Eye (tissue), 1 donor: ENCODE measurements at places on chromosomes 4 and X.
A peak's percentile ranks its signal among the peaks of the same experiment; 100 is the strongest.

GRCh38 chrX:44456685-44457084 is 86.0 kb downstream of the FUNDC1 start:
- DNase-seq, result no peak

DNA sequence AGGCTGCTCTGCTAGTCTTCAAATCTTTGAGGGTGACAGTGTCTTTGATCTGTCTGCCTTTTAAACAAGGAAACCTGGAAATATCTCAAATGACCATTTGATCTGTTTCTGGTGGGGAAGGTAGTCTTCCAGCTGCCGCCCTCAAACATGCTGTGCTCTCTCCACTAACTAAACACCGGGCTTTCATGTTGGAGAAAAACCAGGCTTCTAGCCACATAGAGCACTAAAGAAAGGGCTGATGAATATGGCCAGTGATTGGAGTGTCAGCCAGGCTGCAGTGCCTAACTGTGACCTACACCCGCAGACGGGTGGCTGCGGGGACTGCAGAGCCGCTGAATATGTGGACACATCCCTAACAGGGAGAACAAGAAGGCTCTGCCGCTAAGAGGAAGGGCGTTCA is 85.9 kb downstream of the UNC5C start:
- DNase-seq, result peak; percentile 23

DNA sequence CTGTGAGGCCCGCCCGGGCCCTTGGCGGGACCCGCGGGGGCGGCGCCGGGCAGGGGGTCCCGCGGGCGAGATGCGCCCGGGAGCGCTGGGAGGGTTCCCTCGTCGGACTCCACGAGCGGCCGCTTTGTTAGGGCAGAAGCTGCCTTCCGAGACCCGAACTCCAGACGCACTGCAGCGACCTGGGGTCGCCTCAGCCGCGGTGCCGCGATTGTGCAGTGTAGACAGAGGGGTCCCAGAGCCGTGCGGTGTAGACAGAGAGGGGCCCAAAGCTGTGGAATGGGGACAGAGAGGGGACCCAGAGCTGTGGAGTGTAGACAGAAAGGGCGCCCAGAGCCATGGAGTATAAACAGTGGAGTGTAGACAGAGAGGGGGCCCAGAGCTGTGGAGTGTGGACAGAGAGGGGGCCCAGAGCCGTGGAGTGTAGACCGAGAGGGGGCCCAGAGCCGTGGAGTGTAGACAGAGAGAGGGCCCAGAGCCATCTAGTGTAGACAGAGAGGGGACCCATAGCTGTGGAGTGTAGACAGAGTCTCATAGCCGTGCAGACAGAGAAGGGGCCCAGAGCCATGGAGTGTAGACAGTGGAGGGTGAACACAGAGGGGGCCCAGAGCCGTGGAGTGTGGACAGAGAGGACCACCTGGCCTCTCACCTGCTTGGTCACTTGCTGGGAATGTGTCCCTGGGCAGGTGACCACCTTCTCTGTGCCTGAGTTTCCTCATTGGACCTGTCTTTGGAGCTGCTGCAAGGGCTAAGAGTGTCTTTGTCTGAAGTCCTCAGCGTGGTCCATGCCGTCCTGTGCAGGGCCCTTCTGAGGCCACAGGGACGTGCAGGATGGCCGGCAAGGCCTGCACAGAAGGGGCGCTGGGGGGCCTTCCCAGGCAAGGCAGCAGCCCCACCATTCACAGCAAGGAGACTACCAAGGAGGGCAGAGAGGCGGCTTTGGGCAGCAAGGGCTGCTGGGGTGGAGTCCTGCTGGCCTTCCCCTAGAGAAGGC is 875 bp downstream of the RGS12 start:
- peak; percentile 67 for DNase-seq

DNA sequence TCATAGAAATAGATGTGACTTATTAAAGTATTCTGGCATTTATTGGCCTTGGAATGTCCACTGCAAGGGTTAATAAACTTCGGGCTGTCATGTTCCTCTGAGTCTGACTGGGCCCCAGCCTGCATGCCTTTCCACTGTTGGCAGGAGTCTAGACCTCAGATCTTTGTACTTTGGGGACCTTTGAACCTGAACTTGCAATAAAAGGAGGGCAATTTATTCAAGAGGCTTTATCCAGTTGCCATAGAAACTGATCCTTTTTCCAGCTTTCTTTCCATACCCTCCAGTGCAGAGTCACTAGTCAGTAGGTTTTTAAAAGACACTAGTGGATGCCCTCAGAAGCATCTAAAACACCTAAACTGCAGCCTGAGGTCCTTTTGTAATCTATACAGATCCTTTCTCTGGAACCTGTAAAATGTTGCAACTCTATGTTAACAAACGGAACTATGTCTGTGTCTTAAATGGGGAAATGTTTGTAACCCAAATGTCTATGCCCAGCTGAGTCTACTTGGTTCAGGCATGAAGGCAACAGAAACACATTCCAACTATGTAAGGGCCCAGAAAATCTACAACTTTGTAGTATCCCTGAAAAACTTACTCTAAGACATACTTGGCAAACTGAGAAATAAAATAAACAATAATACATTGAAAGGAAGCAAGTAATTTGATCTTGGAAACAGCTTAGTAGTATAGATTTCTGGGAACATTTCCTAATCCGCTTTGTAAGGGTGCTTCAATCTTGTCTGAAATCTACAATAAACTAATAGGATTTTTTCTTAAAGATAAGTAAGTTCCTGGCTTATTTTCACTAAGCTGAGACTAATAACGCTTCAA is 41.5 kb downstream of the SOWAHB start:
- DNase-seq, result peak; percentile 76

- no peak for DNase-seq
These were observed 24.8 kb upstream of the MSANTD1 start for GRCh38 chr4:3223956-3224748.

DNA sequence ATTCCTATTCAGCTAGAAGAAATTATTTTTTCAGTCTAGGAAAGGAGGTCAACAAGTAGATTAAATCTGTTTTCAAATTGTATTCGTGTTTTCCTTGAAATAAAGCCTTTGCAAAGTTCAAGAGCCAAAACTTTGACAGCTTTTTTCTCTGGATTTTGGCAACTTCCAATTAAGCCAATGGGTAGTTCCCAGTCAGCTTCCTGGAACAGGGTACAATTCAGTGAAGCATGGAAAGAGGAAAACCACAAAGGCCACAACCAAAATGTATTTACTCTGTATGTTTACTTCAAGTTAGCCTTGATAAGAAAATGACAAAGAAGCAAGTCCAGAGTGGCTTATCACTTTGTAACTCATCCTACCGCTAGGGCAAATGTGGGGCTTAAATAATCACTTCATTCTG is 188.6 kb downstream of the COMMD8 start:
- no peak for DNase-seq
